HEK293T (cell line): ENCODE measurements at places on chromosomes 1 and 21.

DNA sequence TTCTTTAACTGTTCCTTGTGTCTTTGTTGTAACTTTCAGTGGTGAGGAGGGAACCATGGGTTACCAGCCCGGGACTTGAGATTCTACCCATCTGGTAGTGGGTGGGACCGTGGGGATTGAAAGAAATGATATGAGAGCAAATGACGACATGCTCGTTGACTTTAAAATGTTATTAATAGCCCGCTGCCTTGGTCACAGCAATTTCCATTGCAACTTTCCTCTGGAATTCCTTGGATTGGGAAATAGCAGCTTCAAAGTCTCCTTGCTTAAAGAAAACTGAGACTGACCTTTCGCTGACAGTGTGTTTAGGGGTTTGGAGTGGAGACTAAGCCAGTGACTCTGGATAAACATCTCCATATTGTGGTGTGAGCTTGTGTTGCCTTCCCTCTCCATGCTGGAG is 44.2 kb upstream of the MARK1 start:
- no peak for DNase-seq

DNA sequence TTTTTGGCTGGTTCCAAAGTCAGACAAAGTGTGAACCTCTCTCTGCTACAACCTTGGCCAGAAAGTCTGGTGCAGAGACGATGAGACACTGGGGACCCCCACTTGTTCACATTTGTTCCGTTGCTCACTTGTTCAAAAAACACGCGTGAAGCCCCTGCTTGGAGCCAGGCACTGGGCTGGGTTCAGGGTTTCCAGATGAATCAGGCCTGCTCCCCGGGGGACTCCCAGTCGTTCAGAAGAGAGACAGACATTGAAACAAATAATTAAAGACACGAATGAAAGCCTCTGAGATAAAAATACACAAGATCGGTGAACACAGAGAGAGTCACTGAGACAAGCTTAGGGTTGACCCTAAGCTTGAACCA is 101.5 kb upstream of the RUNX3 start:
- DNase-seq: no peak

GRCh38 chr1:52158218-52158617 is 16.3 kb downstream of the ZFYVE9 start:
- no peak for DNase-seq

- no peak for DNase-seq
Observed at GRCh38 chr1:153957744-153958110, 685 bp downstream of the CRTC2 start.

DNA sequence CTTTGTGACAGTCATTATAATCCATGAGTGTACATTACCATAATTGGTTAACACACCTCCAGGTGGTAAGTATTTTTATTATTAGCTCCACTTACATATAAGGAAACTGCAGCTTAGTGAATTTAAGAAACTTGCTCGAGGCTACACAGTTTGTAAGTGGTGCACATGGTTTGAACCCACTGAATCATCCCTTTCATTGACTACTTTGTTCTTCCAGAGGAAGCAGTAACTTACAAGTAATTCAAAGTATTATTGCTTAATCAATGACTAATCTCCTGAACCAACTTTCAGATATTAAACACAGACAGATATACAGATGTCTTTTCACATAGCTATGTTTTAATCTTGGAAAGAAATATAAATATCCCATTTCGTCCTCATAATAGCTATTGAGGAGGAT is 18.7 kb upstream of the CLDN8 start:
- no peak for DNase-seq

DNA sequence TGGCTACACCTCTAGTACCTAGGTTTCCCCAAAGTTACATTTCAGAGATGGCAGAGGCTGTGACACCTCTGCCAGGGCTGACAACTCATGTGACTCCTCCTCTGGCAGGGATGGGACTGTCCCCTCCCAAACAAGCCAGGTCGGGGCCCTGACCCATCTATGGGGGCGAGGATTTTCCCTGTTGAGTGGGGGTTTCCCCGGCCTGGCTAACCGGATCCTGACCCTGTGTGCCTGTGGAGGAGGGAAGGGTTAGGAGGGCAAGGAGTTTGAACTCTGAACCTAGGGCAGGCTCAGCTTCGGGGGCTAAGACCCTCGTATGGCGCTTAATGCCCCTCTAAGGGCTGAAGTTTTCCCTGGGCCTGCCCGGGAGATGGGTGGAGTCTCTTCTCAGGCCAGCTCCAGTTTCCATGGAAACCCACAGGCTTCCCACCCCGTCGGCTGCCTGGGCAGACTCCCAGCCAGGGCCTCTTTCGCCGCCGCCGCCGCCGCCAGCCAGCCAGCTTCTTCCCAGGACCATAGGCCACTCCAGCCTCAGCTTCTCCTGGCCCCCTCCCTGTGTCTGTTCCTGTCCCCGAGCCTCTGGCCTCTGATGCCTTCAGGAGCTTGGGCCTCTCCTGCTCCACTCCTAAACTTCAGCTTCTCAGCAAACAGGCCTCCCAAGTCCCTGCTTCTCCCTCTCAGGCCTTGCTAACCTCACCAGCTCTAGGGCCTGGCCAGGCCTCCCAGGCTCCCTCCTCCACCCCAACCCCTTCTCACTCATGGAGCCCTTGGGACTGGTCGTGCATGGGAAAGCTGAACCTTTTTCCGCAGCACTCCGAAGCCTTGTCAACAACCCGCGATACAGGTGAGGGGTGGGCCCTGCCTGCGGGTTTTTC is at the start of gene BTBD19:
Gene BTBD19, plus strand, starts transcription at position 461 of the 875 bp plus-strand sequence. Its CDS starts 298 bp downstream, at position 759.
- peak; percentile 36 for DNase-seq

GRCh38 chr21:25512095-25513081 is 94.9 kb downstream of the MRPL39 start:
- DNase-seq: no peak

DNA sequence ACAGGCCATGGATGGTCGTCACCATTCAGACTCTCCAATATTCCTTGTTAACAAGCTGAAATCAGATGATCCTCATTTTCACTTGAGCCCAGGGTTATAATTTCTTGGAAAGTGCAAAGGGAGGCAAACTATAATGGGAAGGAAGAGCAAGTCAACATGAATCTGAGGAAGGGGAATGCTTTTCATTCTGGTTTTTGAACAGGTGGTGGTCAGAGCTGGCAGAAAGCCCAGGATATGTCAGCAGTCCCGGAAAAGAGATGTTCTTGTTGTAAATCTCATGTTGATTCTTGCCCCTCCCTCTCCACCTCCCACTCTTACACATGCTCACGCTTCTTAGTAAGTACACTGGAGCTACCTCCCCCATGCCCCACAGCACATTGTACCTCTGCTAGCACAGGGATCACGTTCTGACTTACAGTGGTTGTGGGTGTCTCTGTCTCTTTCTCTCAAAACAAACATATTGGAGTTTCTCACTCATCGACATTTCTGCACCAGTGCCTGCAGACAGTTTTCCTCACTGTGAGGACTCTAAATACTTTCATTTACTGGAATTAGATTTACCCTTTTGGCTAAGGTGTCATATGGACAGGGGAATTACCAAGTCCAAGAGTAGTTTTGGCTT is 77.6 kb downstream of the XCL2 start:
- DNase-seq: no peak
